ENCODE measurements at places on chromosomes 2 and 18.
A peak's percentile ranks its signal among the peaks of the same experiment; 100 is the strongest.

GRCh38 chr2:31729442-31730092, 148.8 kb upstream of the SRD5A2 start:
- DNase-seq, result no peak

- DNase-seq, result no peak
Measured at GRCh38 chr2:112627060-112628040, 18.4 kb upstream of the SLC20A1 start.

GRCh38 chr18:24995056-24995455, 356.9 kb downstream of the ZNF521 start:
- DNase-seq, result no peak

DNA sequence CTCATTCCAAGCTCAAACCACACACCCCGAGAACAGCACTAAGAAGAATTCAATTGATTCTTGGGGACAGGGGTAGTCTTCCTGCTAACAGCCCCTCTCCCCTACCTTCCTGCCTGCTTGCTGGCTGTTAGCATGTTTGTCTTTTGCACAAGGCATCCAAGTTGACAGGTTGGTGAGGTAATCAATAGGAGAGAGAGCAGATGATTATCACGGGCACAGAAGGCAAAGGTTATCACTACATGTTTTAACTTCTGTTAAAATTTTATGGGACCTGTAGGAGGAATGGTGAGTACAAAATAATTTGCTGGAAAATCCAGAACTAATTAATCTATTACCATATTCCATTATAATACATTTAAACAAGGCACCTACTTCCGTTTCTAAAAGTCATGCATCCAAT, 442.1 kb upstream of the TCF4 start:
- DNase-seq, result no peak

DNA sequence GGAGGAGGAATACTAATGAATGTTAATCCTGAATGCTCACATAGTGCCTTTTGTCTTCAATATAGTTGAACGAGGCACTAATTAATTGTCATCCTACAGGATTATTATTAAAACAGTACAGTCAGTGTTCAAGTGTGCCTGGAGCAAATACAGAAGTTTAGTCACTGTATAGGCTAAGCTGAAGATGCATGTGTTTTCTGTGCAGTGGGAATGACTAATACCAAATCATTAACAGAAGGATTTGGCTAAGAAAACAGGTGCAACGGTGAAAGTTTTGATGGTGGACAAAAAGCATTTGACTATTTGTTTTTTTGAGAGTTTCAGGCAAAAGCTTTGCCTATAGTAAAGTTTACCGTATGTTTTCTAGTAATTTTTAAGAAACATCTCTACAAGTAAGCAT, 62.8 kb downstream of the DCC start:
- no peak for DNase-seq

DNA sequence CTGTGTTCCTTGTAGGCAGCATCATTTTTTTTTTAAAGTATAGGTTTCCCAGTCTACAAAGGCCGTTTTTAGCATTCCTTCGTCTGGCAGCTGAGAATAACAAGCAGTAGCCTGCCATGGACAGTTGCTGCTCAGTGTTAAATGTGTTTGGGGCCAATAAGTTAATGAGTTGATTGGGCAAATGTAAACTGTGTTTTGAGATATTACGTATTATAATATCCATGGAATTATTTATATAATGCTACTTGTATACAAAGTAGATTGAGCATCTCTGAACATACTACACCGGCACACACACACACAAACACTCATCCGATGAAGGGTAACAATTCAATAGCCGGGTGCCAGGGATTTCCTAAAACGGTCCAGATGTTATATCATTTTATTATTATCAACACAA, 97.2 kb downstream of the IRS1 start:
- DNase-seq, result no peak

DNA sequence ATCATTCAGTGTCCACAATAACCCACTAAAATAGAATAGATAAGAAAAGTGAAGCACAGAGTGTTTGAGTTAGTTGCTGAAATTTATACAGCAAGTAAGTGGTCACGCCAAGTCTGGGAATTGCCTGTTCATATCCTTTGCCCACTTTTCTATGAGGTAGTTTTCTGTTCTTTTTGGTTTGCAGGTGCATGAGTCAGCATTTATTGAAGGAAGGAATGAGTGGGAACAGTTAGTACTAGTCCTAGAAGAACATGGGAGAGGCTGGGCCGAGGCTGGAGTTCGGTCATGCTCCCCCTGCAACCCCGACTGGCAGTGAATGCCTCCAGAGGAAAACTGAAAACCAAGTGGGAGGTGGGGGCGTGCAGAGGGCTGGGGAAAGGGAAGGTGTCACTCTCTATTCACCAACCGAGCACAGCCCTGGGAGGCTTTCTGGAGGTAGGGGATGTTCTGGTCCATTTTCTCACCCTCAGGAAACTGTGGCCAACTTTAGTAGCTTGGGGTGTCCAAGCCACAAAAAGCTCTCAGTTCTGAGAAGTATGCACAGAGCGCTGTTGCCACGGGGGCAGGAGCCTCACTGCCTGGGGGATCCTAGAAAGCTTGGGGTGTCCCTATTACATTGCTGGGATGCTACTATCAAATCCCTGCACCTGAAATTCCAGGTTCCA, 41.4 kb downstream of the FOSL2 start:
- no peak for DNase-seq

DNA sequence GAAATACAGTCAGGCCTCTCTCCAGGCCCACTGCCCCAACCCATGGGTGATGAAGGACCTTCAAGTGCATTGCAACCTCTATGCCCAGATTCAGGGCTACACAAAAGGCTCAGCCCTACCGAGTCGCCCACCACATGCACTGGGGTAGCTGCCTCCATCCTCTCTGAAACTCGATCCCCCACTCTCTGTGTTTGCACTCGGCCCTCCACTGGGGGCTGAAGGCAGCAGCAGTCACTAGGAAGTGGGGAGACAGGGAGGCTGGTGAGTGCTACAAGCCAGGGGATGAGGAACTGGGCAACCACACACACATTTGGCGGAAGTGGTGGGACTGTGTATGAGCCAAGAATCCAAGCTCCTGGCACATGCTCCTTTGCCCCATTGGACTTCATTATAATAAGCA, 94.6 kb downstream of the CERS6 start:
- DNase-seq, result no peak

DNA sequence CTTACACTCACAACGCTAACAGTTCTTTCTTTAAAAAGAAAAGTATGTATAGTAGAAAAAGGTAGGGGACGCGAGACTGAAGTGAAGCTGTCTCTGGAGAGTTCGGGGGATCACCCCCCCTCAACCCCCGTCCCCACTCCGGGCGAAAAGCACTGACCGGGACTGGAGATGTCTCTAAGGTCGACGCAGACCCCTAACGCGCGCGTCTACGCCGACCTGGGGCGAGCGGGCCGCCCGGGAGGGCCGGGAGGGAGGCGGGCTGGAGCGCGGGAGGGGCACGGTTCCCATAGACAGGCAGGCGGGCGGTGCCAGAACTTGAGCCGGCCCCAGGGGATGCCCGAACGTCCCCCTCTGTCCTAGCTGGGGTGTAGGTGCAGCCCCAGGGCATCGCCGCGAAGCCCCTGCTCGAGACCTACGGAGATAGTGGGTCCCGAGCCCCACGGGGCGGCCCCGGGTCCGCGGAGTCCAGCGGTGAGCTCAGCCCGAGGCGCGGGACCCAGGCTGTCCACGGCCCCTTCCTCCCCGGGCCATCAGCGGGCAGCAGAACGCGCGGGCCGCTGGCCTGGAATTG, 82.2 kb downstream of the CHRNA1 start:
- DNase-seq, result peak; percentile 15

All from T-helper 2 cell (primary cell).